ENCODE measurements at places on chromosomes 12 and 14.

DNA sequence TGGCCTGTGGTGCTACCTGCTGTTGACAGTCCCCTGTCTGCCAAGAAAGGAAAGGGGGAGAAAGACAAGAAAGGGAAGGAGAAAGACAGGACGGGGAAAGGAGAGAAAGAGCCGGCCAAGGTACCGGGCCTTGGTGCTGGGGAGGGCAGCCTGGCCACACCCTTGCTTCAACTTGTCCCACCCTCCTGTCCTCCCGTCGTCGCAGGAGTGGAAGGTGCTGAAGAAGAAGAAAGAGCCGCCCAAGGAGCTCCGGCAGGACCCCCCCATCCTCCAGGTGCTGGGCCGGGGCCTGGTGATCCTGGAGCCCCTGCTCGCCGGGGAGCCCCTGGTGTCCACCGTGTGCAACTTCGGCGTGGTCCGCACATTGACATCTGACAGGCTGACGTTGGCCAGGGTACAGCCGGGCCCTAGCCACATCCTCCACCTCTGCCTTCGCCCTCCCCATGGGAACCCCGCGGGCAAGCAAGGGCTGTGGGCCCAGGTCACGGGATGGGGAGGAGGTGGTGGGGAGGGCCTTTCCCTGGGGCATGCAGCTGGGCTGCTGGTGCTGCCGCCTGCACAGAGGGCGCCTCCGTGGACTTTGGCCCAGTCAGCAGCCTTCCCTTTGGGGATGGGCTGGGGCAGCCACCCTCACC, 2.9 kb upstream of the B3GNT4 start:
- no peak for DNase-seq
- H3K27me3 ChIP-seq = peaks cover 79% of the 10 kb centered on the region
- no peak overlapping the region for H3K27ac ChIP-seq
- no peak overlapping the region for H3K4me3 ChIP-seq
- no peaks in the 10 kb centered on the region for H3K36me3 ChIP-seq
- peaks cover 31% of the 10 kb centered on the region for H3K4me1 ChIP-seq

GRCh38 chr14:74848768-74849167, 27.2 kb downstream of the PROX2 start:
- H3K27me3 ChIP-seq = no peaks in the 10 kb centered on the region
- no peak for DNase-seq
- H3K4me3 ChIP-seq = no peak overlapping the region
- H3K27ac ChIP-seq = no peak overlapping the region
- H3K4me1 ChIP-seq = peaks cover 14% of the 10 kb centered on the region
- peaks cover 7% of the 10 kb centered on the region for H3K36me3 ChIP-seq

DNA sequence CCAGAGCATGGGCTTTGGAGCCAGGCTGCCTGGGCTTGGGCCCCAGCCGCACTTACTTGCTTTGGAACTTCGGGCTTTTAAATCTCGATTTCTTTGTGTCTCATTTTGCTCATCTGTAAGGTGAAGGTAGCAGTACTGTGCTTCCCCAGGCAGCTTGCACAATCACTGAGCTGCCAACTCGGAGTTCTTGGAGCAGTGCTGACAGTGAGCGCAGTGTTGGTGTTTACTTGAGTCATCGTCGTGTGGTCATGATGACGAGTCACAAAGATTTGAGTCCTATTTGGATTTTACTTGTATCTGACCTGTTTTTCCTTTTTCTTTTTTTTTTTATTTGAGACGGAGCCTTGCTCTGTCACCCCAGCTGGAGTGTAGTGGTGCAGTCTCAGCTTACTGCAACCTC, 31.3 kb upstream of the ATF1 start:
- H3K4me3 ChIP-seq = no peak overlapping the region
- H3K4me1 ChIP-seq = no peaks in the 10 kb centered on the region
- H3K36me3 ChIP-seq = peaks cover 50% of the 10 kb centered on the region
- no peak for DNase-seq
- H3K27me3 ChIP-seq = no peaks in the 10 kb centered on the region

- H3K27ac ChIP-seq = no peak overlapping the region
- no peak for DNase-seq
- no peaks in the 10 kb centered on the region for H3K36me3 ChIP-seq
Observed at GRCh38 chr14:104602933-104603325, 1.6 kb downstream of the TMEM179 start.

GRCh38 chr12:94805749-94806529, 155.6 kb upstream of the TMCC3 start:
- no peak overlapping the region for H3K27ac ChIP-seq
- H3K4me3 ChIP-seq = no peak overlapping the region
- H3K4me1 ChIP-seq = no peaks in the 10 kb centered on the region
- DNase-seq = no peak

Data from activated naive CD4-positive, alpha-beta T cell treated with anti-CD3 and anti-CD28 coated beads, Interleukin-2, amount 10 ng/mL, durations not matched to agents 7 days and 5 days (primary cell).